ENCODE measurements at places on chromosomes 5 and 9.

DNA sequence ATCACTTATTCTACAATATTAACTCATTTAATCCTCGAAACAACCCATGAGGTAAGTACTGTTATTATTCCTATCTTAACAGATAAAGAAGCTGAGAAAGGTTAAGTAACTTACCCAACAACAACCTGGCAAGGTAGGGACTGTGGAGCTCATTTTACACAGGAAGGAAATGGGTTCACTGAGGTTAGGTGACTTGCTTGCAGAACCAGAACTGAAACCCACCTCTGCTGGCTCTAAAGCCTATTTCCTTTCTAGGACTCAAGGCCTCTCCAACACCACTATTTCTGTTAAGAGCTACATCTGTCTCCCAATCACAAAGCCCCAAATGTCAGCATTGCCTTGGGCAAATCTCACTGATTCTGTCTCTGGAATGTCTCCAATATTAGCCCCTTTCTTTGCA lies 38.9 kb upstream of the IFNK start:
- DNase-seq = no peak

DNA sequence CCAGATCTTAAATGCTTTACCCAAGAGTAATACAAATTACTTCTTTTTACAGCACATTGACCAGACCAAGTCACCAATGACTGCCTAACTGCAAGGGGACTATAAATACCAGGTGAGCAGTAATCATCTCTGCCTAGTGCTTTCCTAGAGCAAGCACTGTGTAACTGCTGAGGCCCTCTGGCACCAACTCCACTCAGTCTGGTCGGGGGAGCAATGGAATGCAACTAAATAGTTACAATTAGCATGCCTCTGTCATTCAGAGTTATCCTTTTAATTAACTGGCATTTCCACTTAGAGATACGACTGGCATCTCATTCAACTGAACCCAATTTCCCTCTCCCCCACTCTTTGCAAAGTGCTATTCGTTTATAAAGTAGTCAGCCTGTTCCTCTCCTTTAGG lies 1309.1 kb upstream of the DMAC1 start:
- no peak for DNase-seq

GRCh38 chr5:82351754-82352145 lies 73.6 kb upstream of the RPS23 start:
- DNase-seq = peak; percentile 48

DNA sequence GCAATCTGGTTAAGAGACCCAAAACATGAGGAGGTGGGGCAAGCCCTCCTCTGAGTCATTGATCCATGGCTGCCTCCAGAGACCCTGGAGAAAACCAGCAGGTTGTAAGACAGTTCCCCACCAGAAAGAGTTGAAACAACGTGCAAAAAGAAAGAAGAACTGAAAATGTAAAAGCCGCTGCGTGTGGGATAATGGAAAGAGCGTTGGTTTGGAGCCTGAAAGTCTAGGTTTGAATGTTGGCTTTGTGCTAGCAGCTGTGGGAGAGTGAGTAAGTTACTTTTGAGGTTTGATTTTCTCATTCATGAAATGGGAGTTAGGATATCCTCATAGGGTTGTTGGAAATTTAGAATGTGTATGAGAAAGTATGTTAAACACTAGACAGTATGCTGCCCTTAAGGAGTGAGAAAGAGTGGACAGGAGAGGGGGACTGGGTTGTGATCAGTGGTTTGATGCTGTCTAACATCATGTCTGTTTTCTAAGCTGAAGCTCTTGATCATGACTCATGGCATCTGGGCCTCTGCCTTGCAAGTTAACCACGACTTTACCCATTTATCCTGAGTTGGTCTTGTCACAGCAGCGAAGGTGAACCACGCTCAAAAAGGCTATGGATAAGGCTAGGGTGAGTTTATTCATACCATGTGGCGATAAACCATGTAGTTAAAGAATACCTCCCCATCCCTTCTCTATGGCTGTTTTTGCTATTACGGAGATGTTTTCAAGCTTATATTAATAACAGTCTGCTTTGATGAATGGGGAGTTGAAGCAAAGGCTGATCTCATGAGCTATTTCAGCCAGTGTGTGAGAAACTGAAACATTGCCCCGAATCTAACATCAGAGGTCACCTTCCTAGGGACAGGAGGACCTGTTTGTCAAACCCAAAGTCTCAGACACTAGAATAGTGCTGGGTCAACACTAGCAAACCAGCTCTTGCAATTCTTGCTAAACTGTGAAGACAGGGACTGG lies 41.3 kb downstream of the ZNF366 start:
- no peak for DNase-seq

DNA sequence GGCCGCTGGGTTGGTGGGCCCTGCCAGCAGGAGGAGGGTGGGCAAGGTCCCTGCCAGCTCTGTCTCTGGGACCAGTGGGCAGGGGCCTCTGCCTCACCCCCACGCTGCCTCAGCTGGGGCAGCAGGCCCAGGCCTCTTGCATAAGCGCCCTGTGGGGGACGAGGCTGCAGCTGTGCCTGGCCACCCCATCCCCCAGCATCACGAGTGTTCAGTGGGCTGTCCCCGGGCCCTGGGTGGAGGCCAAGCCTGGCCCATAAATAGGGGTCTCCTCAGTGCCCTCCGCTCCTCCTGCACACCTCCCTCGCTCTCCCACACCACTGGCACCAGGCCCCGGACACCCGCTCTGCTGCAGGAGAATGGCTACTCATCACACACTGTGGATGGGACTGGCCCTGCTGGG lies at the start of gene PTGDS:
PTGDS (plus strand) TSS at position 282 of the 400 bp plus-strand sequence; CDS start at position 357, 75 bp downstream.
- no peak for DNase-seq

- DNase-seq = no peak
Measured at GRCh38 chr9:128108269-128109049, 19.1 kb downstream of the PTGES2 start.

- DNase-seq = no peak
Measured at GRCh38 chr5:170393958-170394357, 4.8 kb upstream of the KCNMB1 start.

DNA sequence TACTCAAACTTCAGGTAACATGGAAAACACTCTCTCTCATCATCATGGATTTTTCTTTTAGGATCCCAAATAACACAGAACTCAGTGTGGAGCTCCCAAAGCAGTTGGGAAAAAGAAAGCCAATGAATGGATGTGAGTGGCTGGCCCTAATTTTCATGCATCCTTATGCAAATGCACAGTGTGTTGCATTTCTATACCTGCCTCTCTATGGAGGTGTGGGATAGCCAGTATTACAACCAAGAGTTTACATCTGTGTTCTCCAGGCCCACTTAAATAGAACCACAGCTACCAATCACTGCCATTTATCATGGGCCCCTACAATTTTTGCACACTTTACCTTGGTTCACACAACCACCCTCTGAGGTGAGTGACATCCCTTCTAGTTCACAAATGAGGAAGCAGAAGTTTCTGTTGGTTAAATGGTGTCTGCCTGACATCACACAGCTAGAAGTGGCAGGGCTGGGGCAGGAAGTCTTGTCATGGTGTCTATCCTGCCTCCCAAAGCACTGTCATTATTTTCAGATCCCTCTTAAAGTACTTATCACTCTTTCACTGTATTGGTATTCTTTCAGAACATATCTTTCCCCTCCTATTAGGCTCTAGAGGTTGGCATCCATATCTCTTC lies 17.3 kb downstream of the MAMDC2 start:
- no peak for DNase-seq

- no peak for DNase-seq
Measured at GRCh38 chr5:32258424-32258823, 54.3 kb downstream of the MTMR12 start.

DNA sequence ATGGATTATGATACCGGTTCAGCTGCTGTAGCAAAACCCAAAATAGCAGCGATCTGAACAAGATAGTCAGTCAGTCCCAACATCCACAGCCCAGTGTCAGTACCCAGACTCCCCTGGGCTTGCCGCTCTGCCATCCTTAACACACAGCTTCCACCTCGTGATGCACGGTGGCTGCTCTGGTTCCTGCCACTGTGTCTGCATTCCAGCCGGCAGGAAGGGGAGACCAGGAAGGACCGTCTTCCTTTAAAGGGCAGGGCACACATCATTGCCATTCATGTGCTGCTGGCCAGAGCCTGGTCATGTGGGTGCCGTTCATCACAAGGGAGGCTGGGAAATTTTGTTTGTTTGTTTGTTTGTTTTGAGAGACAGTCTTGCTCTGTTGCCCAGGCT lies 131.0 kb upstream of the IER5L start:
- no peak for DNase-seq

All from NCI-H1105 treated with DMSO at 0.1 percent for 48 hours (cell line).